Naive thymus-derived CD8-positive, alpha-beta T cell (primary cell): ENCODE measurements at places on chromosomes 13 and 19. TPM values are rescaled to one million over a fixed set of nuclear protein-coding genes. Genes with fewer than 3 reads are reported as not detected.

The GPALPP1 gene
- total RNA-seq: 40.7 TPM

The STOML3 gene
- total RNA-seq: not detected

The HIPK4 gene
- total RNA-seq: 0.19 TPM

The LILRB5 gene
- 0.22 TPM for total RNA-seq

- no peak for DNase-seq
These were observed 153.5 kb downstream of the STK24 start for GRCh38 chr13:98423417-98423816.

DNA sequence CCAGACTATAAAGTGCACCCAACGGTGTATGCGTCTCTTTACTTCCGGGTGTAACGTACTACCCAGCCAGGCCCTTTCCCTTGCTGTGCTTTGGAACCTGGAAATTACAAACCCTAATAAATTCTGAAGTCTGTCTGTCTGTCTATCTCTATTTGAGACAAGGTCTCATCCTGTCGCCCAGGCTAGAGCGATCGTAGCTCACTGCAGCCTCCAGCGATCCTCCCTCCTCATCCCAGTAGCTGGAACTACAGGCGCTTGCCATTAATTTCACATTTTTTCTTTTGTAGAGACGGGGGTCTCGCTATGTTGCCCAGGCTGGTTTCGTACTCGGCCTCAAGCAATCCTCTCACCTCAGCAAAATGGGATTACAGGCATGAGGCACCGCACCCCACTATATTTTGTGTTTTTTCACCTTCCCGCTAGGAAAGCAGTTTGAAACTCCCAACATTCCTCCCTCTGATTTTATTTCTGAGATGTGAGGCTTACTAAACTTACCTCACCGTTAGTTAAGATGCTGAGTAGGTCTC is 469 bp upstream of the RNF6 start:
- DNase-seq: no peak

DNA sequence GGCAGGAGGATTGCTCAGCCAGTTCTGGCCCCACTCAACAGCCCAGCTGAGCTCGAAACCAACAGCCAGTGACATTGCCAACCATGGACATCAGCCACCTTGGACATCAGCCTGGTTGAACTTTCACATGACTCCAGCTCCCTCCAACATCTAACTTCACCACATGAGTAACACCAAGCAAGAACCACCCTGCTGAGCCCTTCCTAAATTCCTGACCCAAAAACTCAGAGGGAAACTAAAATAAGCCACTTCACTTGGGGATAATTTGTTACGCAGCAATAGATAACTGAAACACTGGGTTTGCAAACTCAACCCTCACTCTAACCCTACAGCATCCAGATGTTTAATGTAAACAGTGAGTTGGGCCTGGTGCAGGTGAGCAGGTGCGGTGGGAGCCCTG is 10.7 kb upstream of the LRFN3 start:
- no peak for DNase-seq
